ENCODE measurements at places on chromosomes 2 and 18.

- no peak for DNase-seq
Observed at GRCh38 chr18:36031407-36031806, 36.0 kb downstream of the RPRD1A start.

DNA sequence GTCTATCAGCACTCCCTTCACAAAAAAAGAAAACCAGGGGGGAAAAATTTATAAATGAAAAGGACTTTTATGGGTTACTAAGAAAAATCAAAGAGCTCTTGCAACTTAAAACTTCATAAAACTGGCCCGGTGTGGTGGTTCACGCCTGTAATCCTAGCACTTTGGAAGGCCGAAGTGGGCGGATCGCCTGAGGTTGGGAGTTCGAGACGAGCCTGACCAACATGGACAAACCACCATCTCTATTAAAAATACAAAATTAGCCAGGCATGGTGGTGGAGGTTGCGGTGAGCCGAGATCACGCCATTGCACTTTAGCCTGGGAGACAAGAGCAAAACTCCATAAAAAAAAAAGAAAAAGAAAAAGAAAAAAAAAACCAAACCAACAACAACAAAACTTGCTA, 1.7 kb downstream of the DIPK1C start:
- no peak for DNase-seq

DNA sequence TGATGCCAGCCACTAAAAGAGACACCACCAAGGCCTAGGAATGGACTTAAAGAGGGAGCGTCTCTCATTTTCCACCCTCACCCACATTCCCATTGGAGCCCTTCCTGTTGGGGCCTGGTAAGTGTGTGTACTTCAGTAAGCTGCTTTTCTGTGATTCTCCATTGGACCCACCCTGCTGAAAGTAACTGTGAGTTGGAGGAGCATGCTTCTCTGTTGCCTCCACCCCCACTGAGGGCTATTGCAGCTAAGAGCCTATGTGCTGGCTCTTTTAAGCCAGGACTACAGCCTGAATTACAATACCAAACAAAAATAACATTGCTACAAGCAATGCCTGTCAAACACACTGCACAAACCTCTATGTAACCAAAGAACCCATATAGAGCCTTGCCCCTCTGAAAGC, 81.1 kb downstream of the TRABD2A start:
- no peak for DNase-seq

DNA sequence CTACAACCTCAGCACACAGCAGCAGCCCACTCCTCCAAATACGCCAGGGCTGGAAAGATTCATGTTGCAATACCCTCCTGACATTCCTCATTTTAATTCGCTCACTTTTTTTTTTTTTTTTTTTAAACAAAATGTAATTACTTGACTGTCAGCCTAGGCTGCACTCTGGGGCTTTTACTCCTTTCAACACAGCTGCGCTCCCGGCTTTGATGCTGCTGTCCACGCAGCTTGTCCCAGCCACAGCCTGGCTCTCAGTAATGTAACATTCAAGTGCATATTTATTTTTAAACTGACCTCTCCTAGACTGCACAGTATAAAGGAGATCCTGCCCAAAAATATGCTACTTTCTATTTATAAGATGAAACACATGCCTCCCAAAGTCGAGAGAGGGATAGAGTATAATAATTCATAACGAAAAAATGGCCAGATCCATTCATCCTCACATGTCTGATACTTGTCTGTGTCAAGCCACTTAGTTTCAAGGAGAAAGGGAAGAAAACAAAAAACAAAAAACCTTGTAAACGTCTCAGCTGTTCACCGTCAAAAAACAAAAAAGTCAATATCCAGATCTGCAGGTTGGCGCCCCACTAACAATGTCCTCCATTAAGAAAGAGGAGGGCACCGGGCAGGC, 949 bp downstream of the CDC42EP3 start:
- DNase-seq: no peak

- no peak for DNase-seq
Observed at GRCh38 chr2:16404551-16405300, 260.9 kb downstream of the CYRIA start.

- DNase-seq: no peak
Observed at GRCh38 chr2:17460371-17461086, 57.7 kb downstream of the RAD51AP2 start.

DNA sequence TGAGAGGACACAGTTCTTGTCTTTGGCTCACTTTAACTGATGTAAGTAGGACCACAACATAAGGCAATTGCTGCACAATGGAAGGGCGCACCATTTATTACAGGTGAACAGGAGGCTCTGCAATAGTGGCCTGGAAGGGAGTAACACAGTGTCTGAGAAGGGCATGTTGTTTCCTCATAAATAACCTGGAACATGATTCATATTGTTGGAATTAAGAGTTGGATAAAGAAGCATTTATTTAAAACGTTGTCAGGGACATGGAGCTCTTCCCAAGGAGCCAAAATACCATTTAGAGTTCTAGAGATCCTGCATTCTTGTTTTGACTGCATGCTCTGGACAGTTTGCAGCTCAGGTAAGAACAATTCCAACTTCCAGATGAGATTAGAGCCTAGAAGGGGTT, 110.4 kb downstream of the PLCL1 start:
- no peak for DNase-seq

DNA sequence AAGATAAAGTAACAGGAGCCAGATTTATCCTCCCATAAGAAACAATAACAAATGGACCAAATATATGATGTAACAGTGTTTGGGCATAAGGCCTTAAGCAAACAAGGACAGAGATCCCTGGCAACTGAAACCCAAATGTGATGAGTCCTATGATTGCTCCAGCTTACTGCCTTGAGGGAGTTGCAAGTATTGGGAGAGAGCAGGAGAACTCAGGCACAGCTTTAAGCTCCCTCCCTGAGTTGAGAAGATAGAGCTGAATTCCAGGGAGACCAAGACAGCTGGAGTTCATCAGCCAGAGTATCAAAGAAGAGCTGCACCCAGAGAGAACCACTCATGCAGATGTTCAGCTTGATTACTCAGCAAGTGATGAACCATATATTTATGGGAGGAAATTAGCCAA, 814.5 kb upstream of the RAB6C start:
- no peak for DNase-seq

DNA sequence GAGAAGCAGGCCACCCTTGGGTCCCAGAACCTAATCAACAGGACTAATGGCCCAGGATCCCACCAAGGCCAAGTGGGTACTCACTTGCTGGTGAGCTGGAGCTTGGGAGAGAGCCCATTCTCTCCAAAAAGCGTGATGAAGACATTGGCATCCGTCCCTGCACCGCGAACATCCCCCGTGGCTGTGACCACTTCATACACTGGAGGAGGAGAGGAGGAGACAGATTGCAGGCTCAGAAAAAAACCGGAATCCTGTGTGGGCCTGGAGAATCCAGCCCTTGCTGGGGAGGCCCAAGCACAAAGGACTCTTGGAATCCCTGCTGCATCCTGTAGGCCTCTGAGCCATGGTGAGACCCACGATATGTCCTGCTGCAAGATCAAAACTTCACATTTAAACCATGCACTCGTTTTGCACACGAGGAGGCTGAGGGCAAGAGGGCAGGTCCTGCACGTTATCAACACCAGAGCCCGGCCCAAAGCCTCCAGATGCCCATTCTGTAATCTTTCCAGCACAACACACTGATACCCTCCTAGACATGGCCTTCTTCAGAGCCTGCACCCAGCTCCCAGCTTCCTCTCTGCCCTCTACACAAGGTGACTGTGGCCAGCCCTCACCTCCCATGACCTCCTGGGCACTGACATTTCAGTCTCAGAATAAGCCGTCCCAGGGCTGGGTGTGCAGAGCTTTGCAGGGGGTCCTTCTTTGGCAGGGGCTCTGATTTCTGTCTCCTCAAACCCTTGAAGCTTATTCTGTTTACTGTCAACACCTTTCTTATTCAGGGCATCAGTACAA, 7.8 kb downstream of the LOXHD1 start:
- no peak for DNase-seq

DNA sequence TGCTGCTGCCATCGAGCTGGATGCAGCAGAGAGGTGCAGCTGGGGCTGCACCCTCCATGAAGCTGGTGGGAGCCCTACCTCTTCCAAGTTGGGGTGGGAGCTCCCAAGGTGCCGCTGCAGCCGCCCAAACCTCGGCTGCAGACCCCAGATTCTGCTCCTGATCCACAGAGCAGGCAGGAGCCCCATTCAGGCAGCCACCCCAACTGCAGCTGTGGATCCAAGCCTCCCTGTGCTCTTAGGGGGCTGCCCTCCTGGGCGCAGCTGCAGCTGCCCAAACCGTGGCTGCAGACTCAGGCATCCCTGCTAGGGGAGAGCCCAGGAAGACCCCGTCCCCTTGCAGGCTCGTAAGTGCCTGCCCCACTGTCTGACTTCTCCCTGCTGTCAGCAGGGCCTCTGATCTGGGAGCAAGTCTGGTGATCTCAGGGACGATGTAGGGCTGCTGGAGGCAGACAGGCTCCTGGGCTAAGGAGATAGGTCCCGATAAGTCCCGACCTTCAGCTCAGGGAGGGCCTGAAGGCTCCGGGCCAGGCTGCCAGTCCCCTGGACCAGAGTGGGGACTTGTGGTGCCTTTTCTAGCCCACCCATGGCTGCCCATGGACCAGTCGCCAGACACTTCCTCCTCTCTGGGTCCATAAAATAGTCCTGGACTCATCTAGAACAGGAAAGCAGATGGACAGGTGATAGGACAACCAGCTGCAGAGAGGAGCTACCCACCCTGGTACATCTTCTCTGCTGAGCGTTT, 767.1 kb upstream of the CDH7 start:
- DNase-seq: no peak

GRCh38 chr2:120251880-120252224, 800 bp upstream of the RALB start:
- no peak for DNase-seq

DNA sequence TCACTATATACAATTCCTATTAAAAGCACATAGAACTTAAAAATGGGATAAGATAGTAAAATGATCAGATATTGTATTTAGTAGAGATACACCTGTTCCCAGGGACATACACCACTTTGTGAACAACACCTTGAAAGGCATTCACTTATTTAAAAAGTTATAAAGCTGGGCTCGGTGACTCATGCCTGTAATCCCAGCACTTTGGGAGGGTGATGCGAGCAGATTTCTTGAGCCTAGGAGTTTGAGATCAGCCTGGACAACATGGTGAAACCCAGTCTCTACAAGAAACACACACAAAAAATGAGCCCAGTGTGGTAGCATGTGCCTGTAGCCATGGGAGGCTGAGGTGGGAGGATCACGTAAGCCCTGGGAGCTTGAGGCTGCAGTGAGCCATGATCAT, 90.9 kb downstream of the RAPGEF4 start:
- DNase-seq: no peak

- DNase-seq: no peak
Observed at GRCh38 chr2:128446874-128447537, 128.3 kb upstream of the HS6ST1 start.
